Non-pigmented ciliary epithelial cell (primary cell): ENCODE measurements at places on chromosomes 5 and 9.

- no peak for DNase-seq
Observed at GRCh38 chr5:34486849-34487158, 169.3 kb upstream of the RAI14 start.

GRCh38 chr5:126628102-126628501, 27.4 kb downstream of the PHAX start:
- no peak for DNase-seq

GRCh38 chr9:7234144-7234543, 476.4 kb downstream of the KDM4C start:
- no peak for DNase-seq

GRCh38 chr5:161027763-161028162, 175.8 kb upstream of the ATP10B start:
- no peak for DNase-seq

- DNase-seq: no peak
Observed at GRCh38 chr9:28301281-28301680, 728.0 kb upstream of the C9orf72 start.

GRCh38 chr9:99019510-99020331, 76.0 kb downstream of the COL15A1 start:
- DNase-seq: peak; percentile 92

DNA sequence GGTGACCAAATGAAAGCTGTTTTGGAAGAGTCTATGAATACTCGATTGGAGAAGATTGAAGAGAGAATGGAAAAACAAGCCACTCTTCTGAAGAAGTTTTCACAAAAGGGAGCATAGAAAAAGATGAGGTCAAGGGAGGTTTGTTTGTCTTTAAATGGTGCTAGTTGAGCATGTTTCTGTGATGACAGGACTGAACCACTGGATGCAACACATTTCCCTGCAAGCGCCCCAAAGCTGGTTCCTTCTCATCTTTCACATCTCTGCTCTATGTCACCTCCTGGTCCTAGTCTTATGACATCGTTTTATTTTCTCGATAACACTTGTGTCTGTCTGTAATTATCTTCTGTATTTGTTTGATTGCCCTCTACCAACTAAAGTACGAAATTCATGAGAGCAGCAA, 3.8 kb upstream of the CCDC192 start:
- DNase-seq: no peak

GRCh38 chr9:21155501-21155900, 11.0 kb downstream of the IFNA21 start:
- no peak for DNase-seq

- DNase-seq: no peak
Observed at GRCh38 chr5:151682751-151683331, 3.9 kb downstream of the SPARC start.

DNA sequence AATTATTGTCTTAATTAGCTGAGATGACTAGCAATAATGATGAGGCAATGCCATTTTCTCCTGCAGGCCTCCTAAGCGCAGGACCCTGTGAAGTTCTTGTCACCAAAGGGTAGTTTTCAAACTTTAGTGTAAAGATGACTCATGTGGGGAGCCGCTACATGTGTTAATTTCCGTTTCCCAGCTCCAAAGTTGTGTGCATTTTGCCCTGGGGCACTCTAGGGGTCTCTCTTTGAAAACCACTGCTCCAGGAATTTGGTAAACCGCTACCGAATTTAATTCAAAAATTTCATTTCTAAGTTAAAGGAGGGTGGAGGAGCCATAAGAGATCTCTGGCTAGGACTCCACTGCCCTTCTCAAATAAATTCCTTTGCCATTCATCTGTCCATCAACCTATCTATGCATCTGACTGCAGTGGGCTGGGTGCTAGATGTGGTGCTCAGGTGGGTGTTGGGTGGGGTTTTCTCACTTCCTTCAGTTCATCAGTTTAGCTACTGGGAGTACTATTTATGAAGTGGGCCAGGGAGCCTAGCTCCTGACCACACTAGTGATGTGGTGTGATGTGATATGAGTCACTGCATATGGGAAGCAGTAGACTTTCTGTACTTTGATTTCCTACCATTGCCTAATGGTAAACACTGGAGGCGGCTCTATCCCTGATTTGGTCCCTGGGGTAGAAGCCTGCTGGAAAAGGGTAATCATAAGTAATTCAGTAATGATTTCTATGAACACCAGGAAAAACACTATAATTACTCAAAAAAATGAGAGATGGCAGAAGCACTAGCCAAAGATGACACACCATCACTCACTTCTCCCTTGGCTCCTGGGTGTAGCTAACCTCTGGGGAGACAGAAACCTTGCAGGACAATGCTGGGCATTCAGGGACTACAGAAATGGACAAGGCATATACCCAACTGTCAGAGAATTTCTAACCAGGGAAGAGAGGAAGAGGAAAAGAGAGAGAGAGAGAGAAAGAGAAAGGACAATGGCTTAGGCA, 4.0 kb upstream of the ZSWIM6 start:
- no peak for DNase-seq

GRCh38 chr9:87267251-87268070, 230.2 kb upstream of the DAPK1 start:
- DNase-seq: no peak

DNA sequence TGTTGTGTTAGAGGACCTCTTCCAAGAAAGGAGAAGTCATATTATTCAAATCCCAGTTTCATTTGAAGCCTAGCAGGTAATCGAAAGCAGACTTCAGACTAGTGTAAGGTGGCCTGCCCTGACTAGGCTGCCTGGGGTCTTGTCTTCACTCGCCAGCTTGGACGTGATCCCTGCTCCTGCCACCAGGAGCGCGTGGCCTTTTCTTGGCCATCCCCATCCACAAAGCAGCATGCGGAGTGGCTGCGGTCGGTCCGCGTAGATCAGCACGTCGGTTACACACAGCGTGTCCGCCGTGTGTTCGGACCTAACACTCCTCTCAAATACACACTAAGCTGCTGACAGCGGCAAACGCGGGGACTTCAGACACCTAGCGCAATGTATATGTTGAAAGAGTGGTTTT, 37.3 kb downstream of the CFAP77 start:
- DNase-seq: no peak

DNA sequence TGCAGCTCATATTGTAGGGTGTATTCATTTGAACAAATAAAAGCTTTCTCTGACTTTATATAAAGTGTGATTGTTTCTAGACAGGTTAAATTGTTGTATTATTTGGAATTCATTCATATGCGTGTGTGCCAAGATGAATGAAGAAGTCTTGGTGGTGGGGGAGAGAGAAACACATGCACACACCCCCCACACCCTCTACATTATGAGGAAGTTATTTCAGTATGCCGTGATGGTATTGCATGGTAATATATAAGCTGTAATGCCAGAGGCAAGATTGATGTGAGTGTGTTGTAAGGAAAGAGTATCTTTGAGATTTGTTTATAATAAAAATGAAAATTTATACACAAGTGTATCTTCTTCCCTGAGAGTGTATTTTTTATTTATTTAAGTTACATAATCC, 71.0 kb downstream of the IPO11 start:
- DNase-seq: no peak
